ENCODE measurements at places on chromosomes 1 and 21.

- DNase-seq = no peak
These were observed 281.8 kb downstream of the VAV3 start for GRCh38 chr1:107683191-107683657.

- peak; percentile 46 for DNase-seq
These were observed 85.4 kb upstream of the OLIG2 start for GRCh38 chr21:32940079-32941014.

DNA sequence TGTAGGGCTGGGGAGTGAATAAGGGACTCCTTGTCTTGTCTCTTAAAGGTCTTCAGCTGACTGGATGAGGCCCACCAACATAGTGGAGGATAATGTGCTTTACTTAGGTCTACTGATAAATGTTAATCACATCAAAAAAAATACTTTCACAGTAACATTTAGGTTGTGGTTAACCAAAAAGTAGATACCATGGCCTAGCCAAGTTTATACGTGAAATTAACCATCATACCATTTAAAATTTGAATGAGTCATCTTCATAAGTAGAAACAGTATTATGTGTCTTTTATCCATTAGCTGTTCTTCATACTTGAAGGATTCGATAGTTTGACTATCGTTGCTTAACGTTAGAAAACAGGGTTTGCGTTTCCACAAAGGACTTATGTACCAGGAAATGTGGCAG is 80.9 kb downstream of the MTR start:
- DNase-seq = peak; percentile 10

- no peak for DNase-seq
These were observed 7.1 kb upstream of the CDC20 start for GRCh38 chr1:43351421-43352350.

GRCh38 chr1:219027146-219027673 is 146.5 kb upstream of the LYPLAL1 start:
- no peak for DNase-seq

- DNase-seq = no peak
These were observed 28.7 kb downstream of the IFI44 start for GRCh38 chr1:78678324-78678723.

GRCh38 chr1:48946070-48946469 is 169.4 kb upstream of the BEND5 start:
- no peak for DNase-seq

DNA sequence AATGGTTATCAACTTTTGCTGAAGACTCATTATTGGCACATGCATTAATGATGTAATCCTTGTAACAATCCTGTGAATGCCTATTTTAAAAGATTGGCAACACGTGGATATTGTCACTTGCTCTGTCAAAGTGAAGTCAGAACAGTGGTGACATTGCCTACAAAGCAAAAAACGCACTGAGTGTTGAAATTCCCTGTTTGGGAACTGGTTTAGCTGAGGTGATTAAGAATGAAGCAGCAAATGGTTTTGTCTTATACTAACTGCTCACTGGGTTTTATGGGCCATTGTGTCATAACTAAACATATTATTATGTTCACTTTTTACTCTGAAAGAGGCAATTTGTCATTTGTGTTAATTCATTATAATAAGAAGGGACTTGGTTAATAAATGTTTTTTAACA is 11.3 kb downstream of the OR14A16 start:
- no peak for DNase-seq

DNA sequence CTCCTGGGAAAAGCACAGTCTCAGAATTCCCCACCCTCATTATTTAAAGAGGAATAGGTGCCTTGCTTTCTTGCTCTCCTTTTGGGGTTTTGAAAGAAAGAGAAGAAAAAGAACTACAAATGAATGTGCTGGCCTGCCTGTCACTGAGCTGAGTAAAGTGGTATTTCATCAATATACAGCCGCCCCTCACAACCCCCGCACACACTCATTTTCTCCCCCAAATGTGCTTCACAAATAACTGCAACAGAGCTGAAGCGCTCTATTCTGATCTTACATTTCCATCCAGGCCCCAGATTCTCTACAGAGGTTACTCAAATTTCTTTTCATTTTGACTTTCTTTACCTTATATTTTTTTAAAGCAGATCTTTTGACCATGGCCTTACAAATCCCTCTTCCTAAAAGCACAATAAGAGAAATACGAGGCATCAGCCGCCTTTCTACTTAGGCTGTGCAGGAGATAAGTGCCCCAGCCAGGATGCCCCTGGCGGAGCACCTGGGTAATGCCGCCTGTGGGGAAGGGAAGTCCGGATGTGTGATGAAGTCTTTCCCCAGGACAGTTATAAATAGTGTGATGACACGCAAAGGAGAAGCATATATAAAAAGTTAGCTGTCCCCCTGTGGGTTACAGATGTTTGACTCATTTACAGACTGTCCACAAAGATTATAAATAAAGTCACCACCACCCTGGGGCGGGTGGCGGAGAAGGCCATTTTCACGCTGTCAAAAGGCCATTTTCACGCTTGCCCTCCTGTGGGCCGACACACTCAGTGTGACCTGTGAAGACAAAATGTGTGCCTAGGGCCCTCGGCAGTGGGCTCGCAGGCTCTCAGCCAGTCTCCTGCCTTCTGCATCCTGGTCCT is 6.5 kb downstream of the KCNN3 start:
- DNase-seq = peak; percentile 29

DNA sequence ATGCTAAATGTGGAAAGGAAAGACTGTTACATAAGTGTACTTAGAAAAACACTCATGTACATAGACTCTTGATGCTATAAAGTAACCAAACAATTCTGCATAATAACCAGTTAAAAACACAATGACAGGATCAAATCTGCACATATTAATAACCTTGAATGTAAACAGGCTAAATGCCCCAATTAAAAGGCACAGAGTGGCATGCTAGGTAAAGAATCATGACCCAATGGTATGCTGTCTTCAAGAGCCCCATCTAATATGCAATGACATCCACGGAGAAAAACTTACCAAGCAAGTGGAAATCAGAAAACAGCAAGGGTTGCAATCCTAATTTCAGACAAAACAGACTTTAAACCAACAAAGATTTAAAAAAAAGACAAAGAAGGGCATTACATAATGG is 644.8 kb upstream of the PKN2 start:
- no peak for DNase-seq

GRCh38 chr1:202577381-202577780 is 132.9 kb downstream of the SYT2 start:
- DNase-seq = peak; percentile 59

DNA sequence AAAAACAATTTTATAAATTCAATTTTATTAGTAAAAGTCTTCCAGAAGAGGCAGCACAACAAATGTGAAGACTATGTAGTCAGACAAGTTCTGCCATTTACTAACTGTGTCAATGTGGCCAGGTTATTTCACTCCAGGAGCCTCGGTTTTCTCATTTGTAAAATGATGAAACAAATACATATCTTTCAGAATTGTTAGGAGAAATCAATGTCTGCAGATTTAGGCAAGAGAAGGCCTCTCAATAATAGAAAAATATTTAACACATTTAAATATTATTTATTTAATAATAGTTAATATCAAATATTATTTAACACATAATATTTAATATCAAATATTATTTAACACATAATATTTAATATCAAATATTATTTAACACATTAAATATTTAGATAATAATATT is 75.6 kb upstream of the PTGFR start:
- DNase-seq = no peak

DNA sequence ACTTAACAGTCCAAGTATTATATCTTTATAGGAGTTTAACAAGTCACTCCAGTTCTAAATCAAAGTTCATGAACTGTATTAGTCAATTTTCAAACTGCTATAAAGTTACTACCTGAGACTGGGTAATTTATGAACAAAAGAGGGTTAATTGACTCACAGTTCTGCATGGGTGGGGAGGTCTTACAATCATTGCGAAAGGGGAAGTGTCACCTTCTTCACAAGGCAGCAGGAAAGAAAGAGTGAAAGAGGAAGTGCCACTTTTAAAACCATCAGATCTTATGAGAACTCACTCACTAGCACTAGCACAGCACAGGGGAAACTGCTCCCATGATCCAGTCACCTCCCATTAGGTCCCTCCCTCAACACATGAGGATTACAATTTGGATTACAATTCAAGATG is 70.0 kb downstream of the CLCA4 start:
- DNase-seq = no peak

DNA sequence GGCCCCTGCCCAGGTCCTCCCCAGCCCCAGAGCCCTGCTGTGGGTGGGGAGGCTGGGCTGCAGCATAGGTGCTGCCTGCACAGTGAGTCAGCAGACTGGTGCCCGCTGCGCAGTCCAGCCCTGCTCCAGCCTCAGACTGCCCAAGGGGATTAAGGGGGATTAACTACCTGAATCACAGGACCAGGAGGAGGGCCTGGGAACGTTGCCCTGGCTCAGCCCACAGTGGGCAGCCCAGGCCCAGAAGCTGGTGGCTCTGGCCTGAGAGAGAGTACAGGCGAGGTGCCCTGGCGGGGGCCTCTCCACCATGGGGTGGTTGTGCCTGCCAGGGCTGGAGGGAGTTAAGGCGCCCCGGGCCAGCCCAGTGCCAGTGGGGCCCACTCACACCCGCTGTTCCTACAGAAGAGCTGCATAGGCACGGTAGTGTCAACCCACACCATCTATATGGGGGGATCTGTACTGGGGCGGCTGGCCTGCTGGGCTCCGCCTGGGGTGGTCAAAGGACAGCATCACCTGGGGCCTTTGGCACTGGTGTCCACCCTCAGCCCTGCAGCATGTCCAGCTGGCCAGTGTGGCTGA is 2.3 kb downstream of the OBSCN start:
- DNase-seq = peak; percentile 51

DNA sequence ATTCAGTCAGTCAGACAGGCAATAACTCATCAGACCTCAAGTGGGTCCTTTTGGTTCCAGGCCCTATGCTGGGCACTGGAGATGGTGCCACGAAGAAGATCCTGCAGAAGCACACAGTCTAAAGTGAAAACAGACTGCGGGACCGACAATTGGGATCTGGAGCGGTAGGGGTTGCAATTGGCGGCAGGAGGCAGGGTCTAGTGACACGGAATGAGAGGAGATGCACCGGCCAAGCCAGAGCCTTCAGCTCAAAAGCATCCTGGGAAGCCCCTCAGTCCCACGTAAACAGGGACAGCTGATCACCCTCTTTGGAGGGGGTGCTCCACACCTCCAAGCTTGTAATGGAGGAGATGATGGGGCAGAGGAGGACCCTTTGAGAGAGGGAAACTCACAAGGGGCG is 56.2 kb downstream of the KLHDC7A start:
- DNase-seq = no peak
